ENCODE measurements at places on chromosomes 12 and 14. TPM values are rescaled to one million over a fixed set of nuclear protein-coding genes. Genes with fewer than 3 reads are reported as not detected.
A peak's percentile ranks its signal among the peaks of the same experiment; 100 is the strongest.

- no peak for DNase-seq
- H3K4me3 ChIP-seq = no peak overlapping the region
- no peaks in the 10 kb centered on the region for H3K36me3 ChIP-seq
- peaks cover 3% of the 10 kb centered on the region for H3K27me3 ChIP-seq
- H3K4me1 ChIP-seq = peaks cover 14% of the 10 kb centered on the region
- no peak overlapping the region for H3K27ac ChIP-seq
Measured at GRCh38 chr14:105119408-105120025, 49.1 kb downstream of the JAG2 start.

DNA sequence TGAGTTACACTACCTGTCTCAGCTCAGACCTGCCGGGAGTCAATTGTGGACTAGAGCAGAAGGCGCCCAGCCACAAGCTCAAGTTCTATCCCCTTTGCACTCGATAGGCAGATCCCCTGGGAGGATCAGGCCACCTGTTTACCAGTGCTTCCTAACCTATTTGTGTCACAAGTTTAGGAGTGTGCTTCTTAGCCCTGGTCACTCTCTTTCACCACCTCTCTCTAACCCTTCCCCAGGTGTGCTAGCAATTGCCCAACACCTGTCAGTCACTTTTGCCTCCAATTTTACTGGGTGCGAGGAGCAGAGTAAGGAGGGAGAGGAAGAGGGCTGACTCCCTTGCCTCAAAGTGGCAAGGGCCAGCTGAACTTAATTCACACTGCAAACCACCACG, 745 bp upstream of the NAA30 start:
- no peak for DNase-seq
- H3K27ac ChIP-seq = peak overlapping the region; percentile 83

DNA sequence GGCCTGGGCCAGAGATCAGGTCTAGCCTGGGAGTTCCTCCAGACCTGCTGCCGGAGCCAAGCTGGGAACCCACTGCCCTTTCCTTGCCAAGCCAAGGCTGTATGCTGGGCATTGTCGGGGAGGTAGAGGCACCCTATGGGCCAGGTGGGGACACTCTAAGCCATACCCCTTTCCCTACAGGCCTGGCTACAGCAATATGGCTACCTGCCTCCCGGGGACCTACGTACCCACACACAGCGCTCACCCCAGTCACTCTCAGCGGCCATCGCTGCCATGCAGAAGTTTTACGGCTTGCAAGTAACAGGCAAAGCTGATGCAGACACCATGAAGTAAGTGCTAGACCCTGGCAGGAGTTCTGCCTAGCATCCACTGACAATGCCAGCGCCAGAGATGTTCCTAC, 4.9 kb downstream of the MMP14 start:
- DNase-seq = peak; percentile 31
- no peak overlapping the region for H3K4me3 ChIP-seq
- no peaks in the 10 kb centered on the region for H3K27me3 ChIP-seq
- H3K36me3 ChIP-seq = peaks cover 56% of the 10 kb centered on the region
- peaks cover 40% of the 10 kb centered on the region for H3K4me1 ChIP-seq

- H3K27me3 ChIP-seq = no peaks in the 10 kb centered on the region
- no peaks in the 10 kb centered on the region for H3K36me3 ChIP-seq
- no peak overlapping the region for H3K4me3 ChIP-seq
- no peaks in the 10 kb centered on the region for H3K4me1 ChIP-seq
- DNase-seq = no peak
- no peak overlapping the region for H3K27ac ChIP-seq
Measured at GRCh38 chr12:125151284-125151683, 86.0 kb downstream of the AACS start.

- no peak overlapping the region for H3K4me3 ChIP-seq
- H3K27me3 ChIP-seq = no peaks in the 10 kb centered on the region
- H3K4me1 ChIP-seq = peaks cover 12% of the 10 kb centered on the region
- DNase-seq = no peak
- H3K36me3 ChIP-seq = no peaks in the 10 kb centered on the region
Measured at GRCh38 chr14:31572955-31573354, 11.8 kb downstream of the NUBPL start.

DNA sequence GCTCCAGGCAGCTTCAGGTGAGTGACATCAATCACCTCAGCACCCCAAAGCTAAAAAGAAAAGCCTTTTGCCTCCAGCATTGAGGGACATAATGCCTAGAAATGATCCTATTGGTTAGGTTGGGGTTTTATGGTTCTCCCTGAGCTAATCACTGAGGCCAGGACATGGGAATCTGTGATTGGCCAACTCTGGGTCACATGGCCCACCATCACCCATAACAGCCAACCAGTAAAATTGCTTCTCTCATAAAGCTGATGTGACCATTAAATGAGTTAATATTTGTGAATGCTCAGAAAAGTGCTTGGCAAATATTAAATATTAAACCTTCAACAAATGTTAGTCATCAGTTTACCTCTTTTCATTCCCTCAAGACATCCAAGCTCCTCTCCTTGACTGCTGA, 60.2 kb downstream of the TBX3 start:
- no peak overlapping the region for H3K27ac ChIP-seq
- no peak overlapping the region for H3K4me3 ChIP-seq
- no peaks in the 10 kb centered on the region for H3K36me3 ChIP-seq
- H3K27me3 ChIP-seq = no peaks in the 10 kb centered on the region
- H3K4me1 ChIP-seq = no peaks in the 10 kb centered on the region
- no peak for DNase-seq

The KLRC1 gene
- total RNA-seq = 1.8 TPM

The DNAJC22 gene
- total RNA-seq = 0.18 TPM

The DCAF4 gene
- 19.5 TPM for total RNA-seq

The E2F7 gene
- 1.0 TPM for total RNA-seq

The TAS2R7 gene
- not detected for total RNA-seq

The MORN3 gene
- 2.1 TPM for total RNA-seq

The PLD4 gene
- total RNA-seq = 1.2 TPM

The LGR5 gene
- 1.2 TPM for total RNA-seq

The ADAM20 gene
- 1.5 TPM for total RNA-seq

The KLHL33 gene
- 0.47 TPM for total RNA-seq

The NYNRIN gene
- 17.9 TPM for total RNA-seq

The YAF2 gene
- 25.1 TPM for total RNA-seq

The KRT71 gene
- total RNA-seq = not detected
